ENCODE measurements at places on chromosomes 5 and 9.

DNA sequence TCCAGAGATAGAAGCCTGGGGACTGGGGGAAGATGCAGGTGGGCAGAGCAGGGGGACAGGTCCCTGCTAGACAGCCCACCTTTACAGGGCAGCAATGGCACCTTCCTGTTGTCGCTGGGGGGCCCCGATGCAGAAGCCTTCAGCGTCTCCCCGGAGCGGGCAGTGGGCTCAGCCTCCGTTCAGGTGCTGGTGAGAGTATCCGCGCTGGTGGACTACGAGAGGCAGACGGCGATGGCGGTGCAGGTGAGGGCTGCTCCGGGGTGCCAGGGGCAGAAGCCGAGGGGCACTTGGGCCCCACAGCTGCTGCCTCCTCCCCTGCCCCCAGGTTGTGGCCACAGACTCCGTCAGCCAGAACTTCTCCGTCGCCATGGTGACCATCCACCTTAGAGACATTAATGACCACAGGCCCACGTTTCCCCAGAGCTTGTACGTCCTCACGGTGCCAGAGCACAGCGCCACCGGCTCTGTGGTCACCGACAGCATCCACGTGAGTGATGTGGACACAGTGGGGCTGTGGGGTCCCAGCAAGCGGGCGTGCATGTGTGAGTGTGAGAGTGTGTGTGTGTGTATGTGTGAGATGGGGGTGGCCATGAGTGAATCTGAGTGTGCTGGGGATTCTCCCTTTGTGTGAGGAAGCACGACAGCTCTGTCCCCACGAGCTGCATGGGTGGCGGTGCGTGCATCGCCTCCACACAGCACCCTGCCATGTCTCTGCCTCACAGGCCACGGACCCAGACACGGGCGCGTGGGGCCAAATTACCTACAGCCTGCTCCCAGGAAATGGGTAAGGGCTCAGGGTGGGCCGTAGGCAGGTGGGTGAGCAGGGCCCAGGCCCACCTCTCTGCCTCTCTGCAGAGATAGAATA is 28.4 kb downstream of the CDHR2 start:
- no peak for DNase-seq

DNA sequence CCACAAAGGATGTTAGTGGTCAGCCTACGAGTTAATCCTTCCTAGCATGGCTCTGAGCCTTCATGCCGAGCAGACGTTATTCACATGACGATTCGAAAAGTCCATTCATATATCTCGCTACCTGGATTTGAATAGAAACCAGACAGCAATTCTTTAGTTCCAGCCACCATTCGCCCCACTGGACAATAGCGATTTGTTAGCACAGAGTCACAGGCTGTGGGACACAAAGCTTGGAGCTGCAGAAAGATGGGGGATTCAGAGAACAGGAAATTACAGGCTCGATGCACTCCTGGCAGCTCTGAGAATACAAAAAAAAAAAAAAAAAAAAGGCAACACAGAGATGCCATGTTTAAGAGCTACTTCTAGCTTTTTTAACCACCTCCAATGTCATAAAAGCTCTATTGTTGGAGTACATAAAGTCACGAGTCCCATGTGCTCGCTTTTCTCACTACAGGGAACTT is 110.7 kb downstream of the NR6A1 start:
- DNase-seq = peak; percentile 11

GRCh38 chr5:38447786-38448185 is 108.7 kb downstream of the LIFR start:
- no peak for DNase-seq

GRCh38 chr9:134413890-134414623 is 87.8 kb downstream of the RXRA start:
- no peak for DNase-seq

DNA sequence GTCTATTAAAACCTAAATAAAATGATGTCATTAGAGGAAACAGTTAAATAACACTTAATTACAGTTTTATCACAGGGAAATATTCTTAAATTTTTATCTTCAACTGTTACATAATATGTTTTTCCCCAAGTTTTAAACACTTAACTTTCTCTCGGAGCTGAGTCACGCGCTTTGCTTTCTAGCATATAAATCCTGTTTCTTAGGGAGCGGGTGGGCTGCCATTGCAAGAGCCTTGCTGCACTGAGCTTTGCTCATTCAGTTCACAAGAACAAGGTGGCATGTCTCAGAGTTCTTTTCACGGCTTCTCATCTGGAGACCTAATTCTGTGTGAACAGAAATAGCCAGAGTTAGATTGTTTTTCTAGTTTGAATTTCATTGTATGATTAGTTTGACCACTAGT is 166.1 kb downstream of the ZSWIM6 start:
- DNase-seq = no peak

GRCh38 chr9:3863686-3864085 is 337.9 kb upstream of the RFX3 start:
- no peak for DNase-seq

- peak; percentile 45 for DNase-seq
Observed at GRCh38 chr9:136078024-136078423, 17.1 kb downstream of the NACC2 start.

DNA sequence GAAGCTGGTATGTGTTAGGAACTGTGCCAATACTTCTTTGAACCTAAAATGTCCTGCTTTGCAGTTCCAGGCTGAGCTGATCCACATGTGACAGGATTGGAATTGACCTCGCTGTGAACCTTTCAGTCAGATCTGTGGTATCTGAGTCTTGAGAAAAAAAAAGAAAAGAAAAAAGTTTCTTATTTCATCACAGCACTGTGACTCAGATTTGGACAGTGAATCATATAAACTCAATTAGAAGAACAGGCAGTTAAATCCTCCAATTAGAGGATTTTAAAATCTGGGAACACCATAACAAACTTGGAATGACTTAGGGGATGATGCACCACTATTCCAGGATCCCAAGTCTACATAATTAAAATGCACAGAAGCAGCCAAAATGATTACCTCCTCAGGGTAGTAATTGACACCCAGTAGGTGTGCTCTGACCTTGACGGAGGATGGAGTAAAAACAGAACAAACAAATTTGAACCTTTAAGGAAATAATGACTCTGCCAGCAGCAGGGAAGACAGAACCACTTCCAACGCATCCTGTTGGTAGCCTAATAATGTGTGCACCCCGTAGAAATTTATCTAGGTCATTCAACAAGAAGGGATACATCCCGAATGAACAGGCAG is 57.8 kb upstream of the RAI14 start:
- DNase-seq = no peak

- peak; percentile 25 for DNase-seq
Observed at GRCh38 chr5:169222934-169223594, 77.9 kb downstream of the SLIT3 start.

- DNase-seq = no peak
Observed at GRCh38 chr5:133877351-133878235, 90.8 kb downstream of the C5orf15 start.

DNA sequence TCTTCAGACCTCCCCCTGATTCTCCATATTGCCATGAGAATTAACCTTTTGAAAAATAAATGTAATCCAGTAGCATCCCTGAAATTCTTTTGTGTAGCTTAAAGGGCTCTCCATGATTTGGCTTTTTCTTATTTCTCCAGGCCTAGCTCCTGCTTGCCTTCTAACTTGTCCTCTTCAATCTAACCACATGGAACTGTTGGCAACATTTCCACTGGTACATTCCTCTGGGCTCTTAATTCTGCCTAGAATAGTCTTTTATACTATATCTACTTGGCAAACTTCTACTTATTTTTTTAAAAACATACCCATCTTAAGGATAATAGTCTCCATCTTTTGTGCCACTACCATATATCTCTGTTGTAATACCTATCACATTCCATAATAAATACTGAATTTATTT is 54.1 kb downstream of the GNG10 start:
- no peak for DNase-seq

GRCh38 chr9:112861638-112862555 is 28.8 kb downstream of the SLC46A2 start:
- no peak for DNase-seq

DNA sequence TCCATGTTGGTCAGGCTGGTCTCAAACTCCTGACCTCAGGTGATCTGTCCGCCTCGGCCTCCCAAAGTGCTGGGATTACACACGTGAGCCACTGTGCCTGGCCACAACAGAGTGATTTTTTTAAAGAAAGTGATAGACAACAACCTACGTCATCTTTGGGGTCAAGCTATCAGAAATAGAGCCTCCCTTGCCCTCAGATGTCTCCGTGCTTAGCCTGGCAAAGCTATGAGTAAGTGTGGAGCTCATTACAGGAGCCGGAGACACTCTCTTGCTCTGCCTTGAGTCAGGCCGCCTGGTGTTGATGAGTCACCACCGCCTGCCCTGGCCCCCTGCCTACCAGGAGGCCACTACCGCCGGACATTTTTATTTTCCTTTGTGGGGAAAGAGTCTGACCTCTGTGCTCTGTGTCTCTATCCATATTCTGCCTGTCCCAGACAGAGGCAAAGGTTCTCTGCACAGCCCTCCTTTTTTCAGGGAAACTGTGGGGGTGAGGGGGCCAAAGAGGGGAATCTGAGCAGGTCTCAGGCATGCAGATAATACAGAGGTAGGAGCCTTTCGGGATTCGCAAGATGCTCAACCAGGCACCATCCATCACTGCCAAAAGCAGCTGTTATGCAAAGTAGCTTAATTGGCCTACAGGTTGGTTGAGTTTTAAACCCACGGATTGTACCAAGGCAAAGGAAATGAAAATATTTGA is 123.7 kb upstream of the CPEB4 start:
- peak; percentile 74 for DNase-seq

DNA sequence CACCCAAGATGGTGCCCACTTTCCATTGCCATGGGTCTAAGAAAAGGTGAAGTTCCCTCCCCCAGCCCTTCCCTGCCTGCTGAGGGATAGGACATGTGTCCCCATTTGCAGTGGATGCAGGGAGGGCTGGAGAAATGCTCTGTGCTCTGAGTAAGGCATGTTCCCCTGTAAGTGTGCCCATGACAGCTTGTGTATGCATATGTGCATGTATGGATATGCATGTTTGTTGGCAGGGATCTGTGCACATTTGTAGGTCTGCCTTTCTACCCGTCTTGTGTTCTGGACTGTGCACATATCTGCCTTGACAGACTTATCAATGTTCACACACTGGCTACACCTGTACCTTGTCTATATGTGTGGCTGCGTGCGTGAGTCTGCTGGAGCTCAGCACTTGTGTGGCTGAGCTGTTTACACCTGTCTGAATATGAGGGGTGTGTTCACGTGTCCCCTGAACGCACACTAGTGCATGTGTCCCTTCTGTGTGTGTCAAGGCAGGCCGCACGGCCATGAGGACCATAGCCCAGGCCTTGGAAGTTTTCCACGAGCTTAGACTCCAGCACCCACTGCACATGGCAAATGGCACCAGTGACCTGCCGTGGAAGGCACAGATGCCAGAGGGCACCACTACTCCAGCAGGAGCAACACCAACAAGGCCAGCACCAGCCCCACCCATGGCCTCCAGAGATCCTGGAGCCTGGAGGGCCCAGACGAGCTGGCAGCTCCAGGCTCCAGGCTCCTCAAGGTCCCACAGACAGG is 27.4 kb upstream of the TTLL11 start:
- DNase-seq = no peak

DNA sequence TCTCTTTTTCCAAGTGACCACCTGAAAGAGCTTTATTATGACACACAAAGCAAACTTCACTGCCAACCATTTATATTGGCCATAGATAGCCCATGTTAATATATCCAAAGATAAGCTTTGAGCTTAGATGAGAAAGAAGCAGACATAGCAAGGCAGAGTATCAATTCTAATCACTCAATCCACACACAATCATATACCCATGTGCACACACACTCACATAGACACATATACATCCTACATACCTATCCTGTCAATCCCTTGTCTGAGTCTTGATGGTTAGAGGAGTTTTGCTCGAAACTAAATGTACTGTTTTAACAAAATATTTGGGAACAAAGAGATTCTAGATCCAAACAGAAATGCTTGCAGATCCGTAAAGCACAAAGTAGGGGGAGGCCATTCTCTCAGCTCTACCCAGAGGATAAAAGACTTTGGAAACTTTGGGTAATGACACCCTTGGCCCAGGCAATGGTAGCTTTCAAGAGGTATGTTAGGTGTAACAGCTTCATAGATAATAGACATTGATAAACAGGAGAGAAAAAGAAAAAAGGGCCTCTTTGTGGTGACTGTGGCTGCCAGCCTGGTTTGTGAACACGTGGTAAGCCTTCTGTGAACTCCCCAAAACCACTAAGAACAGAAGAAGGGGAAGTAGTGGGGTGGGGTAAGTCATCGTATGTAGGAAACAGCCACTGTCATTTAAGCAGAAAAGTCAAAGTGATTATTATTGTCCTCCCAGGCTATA is 121.6 kb downstream of the TLR4 start:
- no peak for DNase-seq

GRCh38 chr9:108434036-108434435 is 421.8 kb downstream of the ACTL7B start:
- no peak for DNase-seq

DNA sequence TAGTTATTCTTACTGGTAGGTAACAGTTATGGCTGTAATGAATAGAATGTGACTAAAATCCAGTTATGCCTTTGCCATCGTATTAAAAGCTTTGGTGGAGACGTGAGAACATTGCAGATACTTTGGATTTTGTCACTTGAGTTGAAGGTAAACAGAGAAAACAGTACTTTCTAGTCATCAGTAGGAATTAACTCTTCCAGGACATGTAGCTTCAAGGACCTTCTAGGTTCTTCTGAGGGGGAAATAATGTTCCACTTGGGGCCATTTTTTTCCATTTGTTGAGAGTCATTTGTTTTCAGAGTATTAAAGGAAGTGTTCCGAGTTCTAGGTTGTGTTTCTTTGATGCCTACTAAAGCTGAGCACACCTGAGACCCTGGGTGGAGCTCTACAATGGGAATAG is 6.1 kb downstream of the TJP2 start:
- no peak for DNase-seq

DNA sequence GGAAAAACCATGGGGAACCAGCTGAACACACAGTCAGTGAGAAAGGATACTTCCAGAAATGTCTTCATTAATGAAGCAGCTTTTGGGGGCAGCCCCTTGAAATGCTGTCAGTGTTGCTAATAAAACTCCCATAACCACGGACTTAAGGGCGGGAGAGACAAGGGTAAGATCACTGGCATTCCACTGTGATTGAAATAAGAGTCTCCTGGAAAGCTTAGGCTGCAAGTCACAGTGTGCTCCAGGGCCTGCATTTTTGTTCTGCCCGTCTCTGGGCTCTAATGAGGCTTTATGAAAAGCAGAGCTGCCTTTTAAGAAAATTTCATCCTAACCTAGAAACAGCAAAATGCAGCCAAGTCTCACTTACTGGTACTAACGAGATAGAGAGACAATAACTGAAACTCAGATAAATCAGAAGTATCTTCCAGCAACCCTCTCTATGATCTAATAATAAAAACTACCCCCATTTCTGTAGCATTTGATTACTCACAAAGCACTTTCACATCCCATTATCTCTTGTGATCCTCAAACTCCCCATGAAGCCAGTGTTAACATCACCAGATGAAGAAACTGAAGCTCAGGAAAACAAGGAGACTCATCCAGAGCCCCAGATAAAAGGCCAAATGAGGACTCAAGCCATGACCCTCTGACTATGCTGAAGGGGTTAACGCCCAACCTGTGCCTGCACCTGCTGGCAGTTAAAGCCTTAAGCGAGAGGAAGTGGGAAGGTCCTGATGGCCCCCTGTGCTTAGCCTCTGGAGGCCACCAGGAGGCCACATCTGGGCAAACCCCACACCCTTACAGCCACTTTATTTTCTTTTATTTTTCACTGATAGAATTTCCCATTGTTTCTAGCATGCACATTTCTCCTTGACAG is 37.5 kb downstream of the SPOCK1 start:
- peak; percentile 29 for DNase-seq
